ENCODE measurements at places on chromosomes 4 and X.
A peak's percentile ranks its signal among the peaks of the same experiment; 100 is the strongest.

GRCh38 chr4:4780729-4781244, 78.7 kb upstream of the MSX1 start:
- no peak overlapping the region for H3K4me3 ChIP-seq
- peak; percentile 18 for DNase-seq
- H3K36me3 ChIP-seq, result no peaks in the 10 kb centered on the region

GRCh38 chr4:135949931-135950330, 1582.4 kb downstream of the PCDH18 start:
- H3K36me3 ChIP-seq, result no peaks in the 10 kb centered on the region
- no peaks in the 10 kb centered on the region for H3K27me3 ChIP-seq
- no peak overlapping the region for H3K4me3 ChIP-seq

DNA sequence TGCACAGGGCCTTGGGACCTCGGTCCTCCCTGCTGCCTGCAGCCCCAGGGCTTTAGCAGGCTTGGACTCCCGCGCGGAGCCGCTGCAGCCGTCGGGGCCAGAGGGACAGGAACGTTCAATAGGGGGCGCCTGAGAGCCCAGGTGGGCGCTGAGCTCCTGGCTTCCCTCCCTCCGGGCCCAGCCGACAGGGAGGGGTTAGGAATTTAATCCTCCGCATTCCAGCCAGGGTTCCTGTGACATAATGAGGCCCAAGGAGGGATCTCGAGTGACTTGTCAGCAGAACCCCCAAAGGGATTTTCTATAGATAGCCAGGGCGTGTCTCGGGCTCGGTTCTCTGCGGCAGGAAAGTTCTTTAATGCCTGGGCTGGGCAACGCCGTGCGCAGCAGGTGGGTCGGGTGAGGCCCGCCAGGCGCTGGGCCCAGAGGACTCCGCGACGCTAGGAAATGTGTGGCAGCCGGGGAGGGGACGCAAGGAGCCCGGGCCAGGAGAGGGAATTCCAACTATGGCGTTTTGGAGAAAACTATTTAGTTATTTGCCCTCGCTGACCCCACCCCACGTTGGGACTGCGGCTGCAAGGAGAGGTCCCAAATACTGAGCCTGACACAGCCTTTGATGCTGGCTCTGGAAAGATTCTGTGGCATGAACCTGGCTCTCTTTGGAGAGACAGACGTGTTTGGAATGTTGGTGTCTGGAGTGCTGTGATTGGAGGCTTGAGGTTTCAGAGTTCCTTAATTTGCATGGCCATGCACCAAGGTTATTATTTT, 285.2 kb upstream of the GATB start:
- H3K4me3 ChIP-seq, result no peak overlapping the region
- DNase-seq, result no peak
- no peaks in the 10 kb centered on the region for H3K27me3 ChIP-seq
- H3K4me1 ChIP-seq, result no peaks in the 10 kb centered on the region
- H3K27ac ChIP-seq, result no peak overlapping the region
- no peaks in the 10 kb centered on the region for H3K36me3 ChIP-seq

DNA sequence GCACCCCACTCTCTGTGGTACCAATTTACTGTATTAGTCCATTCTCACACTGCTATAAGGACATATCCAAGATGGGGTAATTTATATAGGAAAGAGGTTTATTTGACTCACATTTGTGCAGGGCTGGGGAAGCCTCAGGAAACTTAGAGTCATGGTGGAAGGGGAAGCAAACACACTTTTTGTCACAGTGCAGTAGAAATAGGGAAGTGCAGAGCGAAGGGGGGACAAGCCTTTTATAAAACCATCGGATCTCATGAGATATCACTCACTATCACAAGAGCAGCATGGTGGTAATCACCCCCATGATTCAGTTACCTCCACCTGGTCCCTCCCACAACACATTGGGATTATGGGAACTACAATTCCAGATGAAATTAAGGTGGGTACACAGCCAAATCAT, 766.9 kb upstream of the PCDH10 start:
- H3K27ac ChIP-seq, result no peak overlapping the region
- H3K27me3 ChIP-seq, result no peaks in the 10 kb centered on the region
- no peak overlapping the region for H3K4me3 ChIP-seq
- H3K36me3 ChIP-seq, result no peaks in the 10 kb centered on the region

DNA sequence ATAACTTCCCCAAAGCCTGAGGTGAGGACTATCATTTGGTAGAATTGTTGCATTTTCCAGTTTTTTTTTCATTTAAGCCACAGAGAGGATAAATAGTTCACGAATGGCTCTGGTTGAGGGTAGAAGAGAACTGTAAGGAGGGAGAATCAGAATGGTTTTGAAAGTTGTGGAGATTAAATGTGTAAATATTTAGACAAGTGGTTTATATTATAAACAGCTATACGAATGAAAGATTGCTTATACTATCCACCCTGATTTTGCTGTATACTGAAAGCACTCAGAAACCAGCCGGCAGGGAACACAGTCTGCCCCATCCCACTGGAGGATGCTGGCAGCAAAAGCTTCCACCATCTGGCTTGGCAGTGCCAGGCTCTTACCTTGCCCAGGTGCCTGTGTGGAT, 341.1 kb downstream of the RAPGEF2 start:
- DNase-seq, result no peak
- no peaks in the 10 kb centered on the region for H3K27me3 ChIP-seq
- H3K4me1 ChIP-seq, result peaks cover 7% of the 10 kb centered on the region
- no peak overlapping the region for H3K4me3 ChIP-seq
- H3K36me3 ChIP-seq, result peaks cover 5% of the 10 kb centered on the region
- H3K27ac ChIP-seq, result no peak overlapping the region

- no peak for DNase-seq
- no peaks in the 10 kb centered on the region for H3K4me1 ChIP-seq
- H3K27me3 ChIP-seq, result no peaks in the 10 kb centered on the region
- H3K4me3 ChIP-seq, result no peak overlapping the region
Observed at GRCh38 chr4:77132652-77133312, 24.2 kb upstream of the CCNG2 start.

All from MCF 10A (cell line).